ENCODE measurements at places on chromosomes 5 and 9. TPM values are rescaled to one million over a fixed set of nuclear protein-coding genes. Genes with fewer than 3 reads are reported as not detected.

LHX3 gene
- 1.6 TPM for polyA plus RNA-seq

BSPRY gene
- 20.8 TPM for polyA plus RNA-seq

PCDHB15 gene
- 3.0 TPM for polyA plus RNA-seq

SOX30 gene
- polyA plus RNA-seq, result not detected

CCL27 gene
- 1.4 TPM for polyA plus RNA-seq

GRCh38 chr9:2765250-2765880 lies 48.1 kb downstream of the KCNV2 start:
- DNase-seq, result no peak

DNA sequence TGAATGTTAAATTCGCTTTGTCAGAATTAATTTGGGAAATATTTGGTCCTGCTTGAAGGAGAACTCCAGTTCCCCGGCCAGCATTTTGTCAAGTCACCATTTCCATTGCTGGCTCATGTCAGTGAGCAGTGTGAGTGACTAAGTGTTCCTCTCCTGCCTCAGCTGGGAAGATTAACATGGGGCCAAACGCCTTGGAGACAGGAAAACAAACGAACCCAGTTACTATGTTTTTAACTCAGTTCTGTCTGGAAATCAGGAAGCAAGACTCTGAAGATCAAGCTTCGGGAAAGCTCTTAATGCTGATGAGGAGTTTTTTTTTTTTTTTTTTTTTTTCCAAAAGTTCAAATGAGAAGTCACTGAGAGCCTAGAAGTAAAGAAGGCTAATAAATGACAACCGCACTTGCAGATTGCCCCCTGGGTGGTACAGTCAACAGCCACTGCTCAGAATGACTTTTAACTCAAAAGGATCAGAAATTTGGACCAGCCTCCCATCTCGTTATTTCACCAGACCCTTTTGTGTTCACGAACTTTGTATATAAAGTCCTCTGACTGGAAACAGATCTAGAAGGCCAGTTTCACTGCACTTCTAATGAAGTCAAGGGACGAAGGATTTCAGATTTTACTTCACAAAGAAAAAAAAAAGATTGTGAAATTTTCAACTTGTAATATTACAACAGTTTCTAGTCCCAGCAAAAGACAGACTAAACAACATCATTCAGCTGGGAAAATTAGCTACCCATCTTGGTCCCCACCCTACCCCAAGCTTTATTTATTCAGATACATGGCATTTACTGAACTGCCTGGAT lies 121.3 kb downstream of the LHFPL2 start:
- no peak for DNase-seq

GRCh38 chr9:95316794-95317118 lies 753 bp downstream of the FANCC start:
- DNase-seq, result no peak

DNA sequence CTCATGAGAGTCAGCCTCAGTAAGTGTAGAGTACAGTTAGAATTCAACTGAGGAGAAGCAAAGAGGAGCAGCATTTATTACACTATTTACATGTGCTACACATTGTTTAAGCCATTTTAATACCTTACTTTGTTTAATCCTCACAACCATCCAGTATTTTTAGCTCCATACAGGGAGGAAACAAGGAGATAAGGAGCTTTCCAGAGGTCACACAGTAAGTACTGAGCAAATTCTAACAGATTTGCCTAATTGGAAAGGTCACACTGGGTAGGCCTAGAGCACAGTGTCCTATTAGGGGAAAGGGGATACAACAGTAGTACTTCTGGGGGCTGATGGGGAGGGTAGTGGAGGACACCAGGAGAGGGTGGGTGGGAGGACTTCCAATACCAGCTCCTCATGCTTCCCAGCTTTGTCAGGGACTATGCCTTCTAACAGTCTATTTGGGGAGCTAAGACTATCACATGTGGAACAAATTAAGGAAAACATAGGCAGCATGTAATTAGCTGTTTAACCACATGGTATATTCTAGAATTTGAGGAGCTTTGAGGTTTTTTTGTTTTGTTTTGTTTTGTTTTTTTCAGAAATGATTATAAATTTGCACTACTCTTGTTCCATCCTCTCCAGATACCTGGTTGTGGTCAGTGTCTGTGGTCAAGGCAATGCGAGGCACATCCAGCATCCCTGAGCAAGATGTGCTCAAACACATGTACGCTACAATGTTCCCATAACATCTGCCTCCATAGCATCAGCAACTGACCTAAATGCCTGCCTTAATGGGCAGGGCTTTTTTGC lies 96.0 kb upstream of the SLC12A2 start:
- no peak for DNase-seq

GRCh38 chr9:22693156-22693555 lies 246.5 kb downstream of the DMRTA1 start:
- DNase-seq, result no peak

GRCh38 chr5:35303152-35303551 lies 72.9 kb upstream of the PRLR start:
- no peak for DNase-seq

GRCh38 chr5:34007201-34007620 lies 639 bp downstream of the AMACR start:
- peak; percentile 55 for DNase-seq

- no peak for DNase-seq
Observed at GRCh38 chr9:127092041-127092608, 30.3 kb downstream of the ANGPTL2 start.

Data from brain (organoid and tissue), 16 donors.